Activated CD8-positive, alpha-beta memory T cell treated with anti-CD3 and anti-CD28 coated beads, Interleukin-2, amount 10 ng/mL, durations not matched to agents 7 days and 5 days (primary cell): ENCODE measurements at places on chromosomes 6 and 20. TPM values are rescaled to one million over a fixed set of nuclear protein-coding genes. Genes with fewer than 3 reads are reported as not detected.

Gene CSNK2A1
- total RNA-seq: 111 TPM

Gene PARD6B
- 4.6 TPM for total RNA-seq

Gene STX11
- 29.0 TPM for total RNA-seq

GRCh38 chr20:53050338-53050737 is 78.2 kb downstream of the TSHZ2 start:
- H3K36me3 ChIP-seq: no peaks in the 10 kb centered on the region
- peaks cover 4% of the 10 kb centered on the region for H3K27me3 ChIP-seq
- no peaks in the 10 kb centered on the region for H3K4me1 ChIP-seq
- H3K27ac ChIP-seq: no peak overlapping the region

Gene LHFPL5
- not detected for total RNA-seq

GRCh38 chr6:83509441-83509840 is 2.9 kb upstream of the PRSS35 start:
- H3K4me3 ChIP-seq: no peak overlapping the region
- H3K4me1 ChIP-seq: peaks cover 7% of the 10 kb centered on the region
- H3K36me3 ChIP-seq: no peaks in the 10 kb centered on the region

Gene PRICKLE4
- not detected for total RNA-seq

DNA sequence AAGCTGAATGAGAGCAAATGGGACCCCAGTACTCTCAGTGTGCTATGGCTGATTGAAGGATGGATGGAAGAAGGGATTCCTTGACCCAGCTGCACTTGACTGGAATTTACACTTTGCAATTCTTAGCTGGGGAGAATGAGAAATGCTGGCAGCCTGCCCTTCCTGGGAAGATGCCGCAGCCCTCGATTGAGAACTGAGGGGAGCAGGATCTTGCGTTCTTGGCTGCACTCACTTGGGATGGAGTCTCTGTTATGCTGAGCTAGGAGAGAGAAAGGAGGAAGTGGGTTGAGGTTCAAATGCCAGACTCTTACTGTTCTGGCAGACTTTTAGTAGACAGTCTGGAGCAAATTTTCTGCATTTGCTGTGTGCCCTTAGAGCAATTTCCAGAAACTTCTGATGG is 221.2 kb downstream of the FNDC1 start:
- H3K27me3 ChIP-seq: peaks cover 25% of the 10 kb centered on the region
- no peak for DNase-seq
- no peak overlapping the region for H3K4me3 ChIP-seq
- no peaks in the 10 kb centered on the region for H3K4me1 ChIP-seq
- H3K27ac ChIP-seq: no peak overlapping the region

GRCh38 chr6:129663531-129663930 is 46.4 kb downstream of the ARHGAP18 start:
- H3K27ac ChIP-seq: no peak overlapping the region
- no peak overlapping the region for H3K4me3 ChIP-seq
- no peak for DNase-seq
- H3K4me1 ChIP-seq: peaks cover 44% of the 10 kb centered on the region

Gene TBC1D32
- total RNA-seq: 7.3 TPM

DNA sequence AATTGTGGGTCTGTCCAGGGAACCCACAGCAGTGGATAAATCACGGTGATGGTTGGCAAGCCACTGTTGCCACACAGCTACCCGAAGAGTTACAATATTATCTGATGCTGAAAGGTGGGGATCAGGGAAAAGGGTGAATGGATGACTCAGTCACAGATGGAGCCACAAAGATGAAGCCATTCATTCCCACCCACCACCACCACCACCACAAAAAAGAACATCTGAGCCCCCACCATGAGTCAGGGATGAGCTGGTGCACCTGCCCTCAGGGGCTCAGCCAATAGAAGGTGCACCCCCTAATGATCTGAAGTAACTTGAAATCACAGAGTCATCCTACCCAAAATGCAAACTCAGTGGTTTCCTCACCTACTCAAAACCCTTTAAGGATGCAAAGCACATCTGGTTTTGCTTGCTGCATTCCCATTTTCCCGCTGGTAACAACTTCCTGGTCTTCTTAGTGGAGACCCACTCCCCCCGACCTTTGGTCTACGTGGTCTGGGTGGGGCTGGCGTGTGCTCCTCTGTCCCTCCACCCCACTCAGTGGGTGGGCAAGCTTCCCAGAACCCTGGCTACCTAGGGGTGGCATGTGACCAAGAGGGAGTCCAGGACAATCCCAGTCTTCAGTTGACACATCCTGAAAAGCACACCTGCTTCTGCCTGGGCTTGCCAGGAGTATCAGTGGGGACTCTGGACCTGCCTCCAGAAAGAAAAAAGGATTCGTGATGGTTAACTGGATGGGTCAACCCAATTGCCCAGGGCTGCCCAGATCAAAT is 125.5 kb downstream of the ANKRD60 start:
- no peak overlapping the region for H3K27ac ChIP-seq
- no peak overlapping the region for H3K4me3 ChIP-seq
- H3K27me3 ChIP-seq: peaks cover 7% of the 10 kb centered on the region
- no peaks in the 10 kb centered on the region for H3K36me3 ChIP-seq
- DNase-seq: peak; percentile 27
- no peaks in the 10 kb centered on the region for H3K4me1 ChIP-seq

DNA sequence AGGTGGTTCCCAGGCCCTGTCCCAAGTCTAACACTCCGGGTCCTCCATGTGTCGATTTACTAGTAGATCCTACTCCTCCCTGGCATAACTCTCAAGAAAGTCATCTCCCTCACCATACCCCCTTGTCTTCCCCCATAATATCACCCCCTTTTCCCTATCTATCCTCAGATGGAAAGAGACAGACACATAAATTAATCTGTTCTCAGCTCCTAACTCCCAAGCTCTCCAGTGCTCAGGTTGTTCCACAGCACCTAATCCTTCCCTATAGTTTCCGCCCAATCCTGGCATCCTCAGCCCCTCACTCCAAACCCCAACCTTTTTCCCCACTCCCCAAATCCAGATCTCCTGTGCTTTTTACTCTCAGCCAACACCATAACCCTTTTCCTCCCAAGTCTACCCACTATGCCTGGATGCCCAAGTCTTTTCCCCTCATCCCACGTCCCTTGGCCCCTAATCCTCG is 808 bp downstream of the ILRUN start:
- peak overlapping the region; percentile 96 for H3K4me3 ChIP-seq
- DNase-seq: no peak
- H3K36me3 ChIP-seq: peaks cover 15% of the 10 kb centered on the region
- H3K27ac ChIP-seq: peak overlapping the region; percentile 84
- H3K27me3 ChIP-seq: no peaks in the 10 kb centered on the region
- H3K4me1 ChIP-seq: peaks cover 43% of the 10 kb centered on the region
